ENCODE measurements at places on chromosomes 1 and 21.

DNA sequence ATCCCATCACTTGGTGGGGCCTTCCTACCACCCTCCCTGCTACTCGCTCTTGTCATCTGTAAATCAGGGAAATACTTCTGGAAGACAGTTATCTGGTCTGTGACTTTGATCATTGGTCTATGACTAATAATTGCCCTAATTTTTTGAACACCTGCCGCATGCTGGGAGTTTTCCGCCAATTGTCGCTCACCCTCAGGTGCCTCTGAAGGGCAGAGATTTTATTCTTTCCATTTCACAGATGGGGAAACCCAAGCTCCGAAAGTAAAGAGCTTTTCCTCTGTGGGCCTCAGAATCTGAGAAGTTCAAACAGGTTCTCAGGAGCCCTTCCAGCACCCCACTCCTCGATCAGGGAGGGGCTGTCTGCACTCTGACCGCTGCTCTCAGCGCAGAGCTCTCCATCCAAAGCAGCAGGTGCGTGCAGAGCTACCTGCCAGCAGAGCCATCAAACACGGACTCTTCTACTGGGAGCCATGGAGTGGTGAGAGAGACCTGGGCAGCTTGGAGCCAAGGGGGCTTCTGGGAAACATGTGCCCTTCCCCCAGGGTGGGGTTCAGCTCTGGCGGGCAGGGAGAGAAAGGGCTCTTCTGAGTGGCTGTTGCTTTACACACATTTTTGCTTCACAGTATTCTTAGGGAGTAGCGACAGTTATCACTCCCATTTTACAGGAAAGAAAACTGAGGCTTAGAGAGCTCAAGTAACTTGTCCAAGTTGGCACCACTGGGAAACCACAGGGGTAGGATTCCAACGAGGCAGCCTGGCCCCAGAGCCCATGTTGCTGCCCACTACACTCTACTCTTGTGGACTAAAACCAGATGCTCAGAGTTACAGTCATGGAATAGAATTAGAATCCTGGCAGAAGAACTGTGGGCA, 5.8 kb upstream of the RUNX3 start:
- H3K36me3 ChIP-seq = no peaks in the 10 kb centered on the region
- peaks cover 18% of the 10 kb centered on the region for H3K27me3 ChIP-seq
- H3K4me3 ChIP-seq = no peak overlapping the region
- DNase-seq = no peak
- peaks cover 18% of the 10 kb centered on the region for H3K4me1 ChIP-seq

- no peak overlapping the region for H3K27ac ChIP-seq
- H3K36me3 ChIP-seq = no peaks in the 10 kb centered on the region
- no peak for DNase-seq
- H3K27me3 ChIP-seq = no peaks in the 10 kb centered on the region
- no peak overlapping the region for H3K4me3 ChIP-seq
These were observed 29.9 kb downstream of the STK40 start for GRCh38 chr1:36355811-36356210.

DNA sequence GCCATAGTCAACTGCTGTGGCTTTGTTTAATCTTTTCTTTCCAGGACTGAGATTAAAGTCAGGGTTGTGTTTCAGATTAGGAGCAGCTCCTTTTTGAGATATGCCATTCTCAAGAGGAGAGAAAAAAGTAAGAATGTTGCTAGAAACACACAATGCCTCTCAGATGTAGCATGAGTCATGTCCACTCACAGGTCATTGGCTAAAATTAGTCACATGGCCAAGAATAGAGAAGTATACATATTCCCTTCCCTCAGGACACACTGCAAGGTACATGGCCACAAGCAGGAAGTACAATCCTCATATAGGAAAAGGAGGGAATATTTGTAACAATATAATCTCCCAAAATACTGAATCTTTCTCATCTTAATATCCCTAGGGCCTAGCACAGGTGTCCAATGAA, 141.9 kb upstream of the PTBP2 start:
- H3K4me1 ChIP-seq = no peaks in the 10 kb centered on the region
- H3K27me3 ChIP-seq = no peaks in the 10 kb centered on the region
- H3K4me3 ChIP-seq = no peak overlapping the region
- no peaks in the 10 kb centered on the region for H3K36me3 ChIP-seq
- no peak overlapping the region for H3K27ac ChIP-seq
- no peak for DNase-seq

- no peaks in the 10 kb centered on the region for H3K27me3 ChIP-seq
- H3K4me1 ChIP-seq = peaks cover 34% of the 10 kb centered on the region
- no peak overlapping the region for H3K27ac ChIP-seq
- DNase-seq = no peak
These were observed 3.9 kb downstream of the PFDN2 start for GRCh38 chr1:161113915-161114314.

GRCh38 chr21:14911351-14911750, 153.4 kb downstream of the NRIP1 start:
- no peaks in the 10 kb centered on the region for H3K4me1 ChIP-seq
- no peaks in the 10 kb centered on the region for H3K36me3 ChIP-seq
- no peak overlapping the region for H3K27ac ChIP-seq
- no peaks in the 10 kb centered on the region for H3K27me3 ChIP-seq

- H3K27ac ChIP-seq = peak overlapping the region; percentile 86
- no peaks in the 10 kb centered on the region for H3K36me3 ChIP-seq
- no peak for DNase-seq
- H3K4me1 ChIP-seq = peaks cover 90% of the 10 kb centered on the region
- H3K4me3 ChIP-seq = peak overlapping the region; percentile 11
These were observed 102.4 kb downstream of the TGFBR3 start for GRCh38 chr1:91783423-91784170.

- no peak overlapping the region for H3K27ac ChIP-seq
- H3K4me3 ChIP-seq = no peak overlapping the region
- H3K4me1 ChIP-seq = peaks cover 24% of the 10 kb centered on the region
- no peaks in the 10 kb centered on the region for H3K27me3 ChIP-seq
- DNase-seq = no peak
These were observed 29.3 kb downstream of the MACO1 start for GRCh38 chr1:25460020-25460419.

DNA sequence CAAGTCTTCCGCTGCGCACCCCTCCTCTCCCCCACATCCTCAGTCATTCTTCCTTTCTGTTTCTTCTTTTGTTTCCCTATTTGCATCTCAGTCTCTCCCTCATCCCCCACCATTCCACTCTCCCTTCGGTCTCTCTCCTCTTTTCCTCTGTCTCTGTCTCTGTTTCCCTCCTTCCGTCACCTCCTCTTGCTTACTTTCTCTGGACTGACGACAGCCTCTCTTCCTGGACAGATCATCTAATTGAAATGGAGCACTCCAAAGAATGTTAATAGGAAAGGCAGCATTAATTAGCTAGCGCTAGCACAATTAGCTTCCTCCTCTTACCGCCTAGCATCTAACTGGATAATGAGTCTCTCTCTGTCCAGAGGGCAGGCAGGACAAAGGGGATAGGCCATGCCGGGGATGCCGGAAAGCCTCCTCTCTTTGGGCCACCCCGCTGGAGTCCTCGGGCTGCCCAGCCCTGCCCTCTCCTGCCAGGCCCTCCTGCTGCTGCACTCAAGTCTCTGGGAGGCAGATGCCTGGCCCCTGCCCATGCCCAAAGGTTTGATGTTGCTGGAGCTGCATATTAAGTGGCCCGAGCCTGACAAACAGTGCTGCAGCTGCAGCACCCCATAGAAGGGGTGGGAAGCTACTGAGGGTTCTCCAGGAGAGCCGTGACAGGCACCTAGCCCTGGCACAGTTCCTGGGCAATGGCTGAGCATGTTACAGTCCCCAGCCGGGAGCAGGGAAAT, 20.8 kb downstream of the DISP3 start:
- H3K27me3 ChIP-seq = no peaks in the 10 kb centered on the region
- no peak overlapping the region for H3K27ac ChIP-seq
- no peaks in the 10 kb centered on the region for H3K4me1 ChIP-seq
- no peak for DNase-seq

GRCh38 chr1:100107696-100108095, 25.0 kb downstream of the SASS6 start:
- no peak overlapping the region for H3K27ac ChIP-seq
- no peaks in the 10 kb centered on the region for H3K27me3 ChIP-seq
- no peak overlapping the region for H3K4me3 ChIP-seq
- no peak for DNase-seq
- H3K4me1 ChIP-seq = no peaks in the 10 kb centered on the region

Measured in vagina (tissue), 2 donors.